ENCODE measurements at places on chromosomes 2 and 18. TPM values are rescaled to one million over a fixed set of nuclear protein-coding genes. Genes with fewer than 3 reads are reported as not detected.

GRCh38 chr2:64466478-64467085, 12.6 kb downstream of the LGALSL start:
- H3K27ac ChIP-seq, result no peak overlapping the region
- peaks cover 4% of the 10 kb centered on the region for H3K27me3 ChIP-seq

- DNase-seq, result no peak
- H3K36me3 ChIP-seq, result no peaks in the 10 kb centered on the region
- H3K27me3 ChIP-seq, result peaks cover 7% of the 10 kb centered on the region
These were observed 311.6 kb downstream of the IRS1 start for GRCh38 chr2:226488034-226488433.

Gene DNAJC27
- 7.7 TPM for total RNA-seq

DNA sequence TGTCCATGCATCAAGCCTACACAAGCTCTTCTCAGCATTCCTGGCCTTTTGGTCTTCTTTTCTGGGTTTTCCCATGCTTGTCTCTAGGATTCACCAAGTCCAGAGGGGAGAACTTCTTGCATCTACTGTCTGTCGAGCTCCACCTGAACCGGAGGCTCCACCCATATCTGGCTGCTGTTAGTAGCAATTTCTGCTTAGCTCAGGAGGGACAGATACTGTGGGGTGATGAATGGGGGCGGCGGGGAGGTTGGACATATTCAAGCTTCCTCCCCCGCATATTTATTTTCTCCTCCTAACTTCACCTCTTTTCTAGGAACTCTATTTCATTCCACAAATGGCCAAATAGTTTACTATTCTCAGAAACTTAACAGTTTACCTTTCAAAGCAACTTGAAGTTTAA, 163.5 kb downstream of the PTH2R start:
- no peaks in the 10 kb centered on the region for H3K27me3 ChIP-seq
- H3K4me3 ChIP-seq, result no peak overlapping the region
- H3K4me1 ChIP-seq, result no peaks in the 10 kb centered on the region

- peaks cover 25% of the 10 kb centered on the region for H3K4me1 ChIP-seq
- no peak overlapping the region for H3K4me3 ChIP-seq
- DNase-seq, result no peak
- peaks cover 8% of the 10 kb centered on the region for H3K27me3 ChIP-seq
These were observed 55.9 kb downstream of the TRPM8 start for GRCh38 chr2:233972941-233973575.

Gene CGREF1
- total RNA-seq, result 0.92 TPM

DNA sequence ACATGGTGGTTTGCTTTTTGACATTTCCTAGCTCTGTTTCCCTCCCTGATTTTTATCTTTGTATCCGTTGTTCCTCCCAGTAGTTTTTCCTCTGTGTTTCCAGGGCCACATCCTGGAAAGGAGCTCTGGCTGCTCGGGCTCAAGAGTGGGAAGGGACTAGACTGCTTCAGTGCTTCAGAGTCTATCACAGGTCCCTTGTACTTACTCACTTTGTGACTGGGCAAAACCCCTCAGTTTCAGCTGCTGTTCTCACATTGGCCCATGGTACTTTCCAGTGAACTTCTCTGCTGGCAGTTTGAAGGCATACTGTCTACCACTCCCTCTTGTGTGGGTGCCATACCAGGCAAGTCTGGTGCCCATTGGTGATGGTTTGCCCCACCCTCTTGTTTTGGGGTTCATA, 7.5 kb upstream of the STAMBP start:
- H3K27ac ChIP-seq, result no peak overlapping the region
- H3K4me1 ChIP-seq, result peaks cover 15% of the 10 kb centered on the region
- H3K27me3 ChIP-seq, result no peaks in the 10 kb centered on the region
- H3K36me3 ChIP-seq, result no peaks in the 10 kb centered on the region
- no peak for DNase-seq

DNA sequence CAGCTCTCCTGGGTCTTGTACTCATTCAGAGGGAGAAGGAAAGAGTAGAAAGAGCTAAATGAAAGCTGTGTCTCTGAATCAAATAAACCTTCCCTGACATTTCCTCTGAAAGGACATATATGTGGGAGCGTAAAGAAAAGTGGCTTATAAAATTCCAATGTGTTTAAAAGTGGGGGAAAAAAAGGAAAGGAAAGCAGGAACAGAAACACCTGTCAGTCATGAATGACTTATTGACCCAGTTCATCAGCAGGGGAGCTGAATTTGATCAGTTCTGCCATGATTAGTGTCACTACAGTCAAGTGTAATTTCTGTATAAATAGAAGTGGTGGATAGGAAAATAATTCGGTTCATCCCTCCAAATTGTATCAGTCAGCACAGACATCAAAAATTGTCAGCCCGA, 382.5 kb downstream of the ERBB4 start:
- no peak overlapping the region for H3K27ac ChIP-seq
- H3K27me3 ChIP-seq, result no peaks in the 10 kb centered on the region
- no peaks in the 10 kb centered on the region for H3K4me1 ChIP-seq
- H3K4me3 ChIP-seq, result no peak overlapping the region
- no peak for DNase-seq
